NCI-H187 treated with DMSO at 0.1 percent for 48 hours (cell line): ENCODE measurements at places on chromosomes 3 and 15.

GRCh38 chr3:29906906-29907305, 626.0 kb downstream of the RBMS3 start:
- no peak for DNase-seq

DNA sequence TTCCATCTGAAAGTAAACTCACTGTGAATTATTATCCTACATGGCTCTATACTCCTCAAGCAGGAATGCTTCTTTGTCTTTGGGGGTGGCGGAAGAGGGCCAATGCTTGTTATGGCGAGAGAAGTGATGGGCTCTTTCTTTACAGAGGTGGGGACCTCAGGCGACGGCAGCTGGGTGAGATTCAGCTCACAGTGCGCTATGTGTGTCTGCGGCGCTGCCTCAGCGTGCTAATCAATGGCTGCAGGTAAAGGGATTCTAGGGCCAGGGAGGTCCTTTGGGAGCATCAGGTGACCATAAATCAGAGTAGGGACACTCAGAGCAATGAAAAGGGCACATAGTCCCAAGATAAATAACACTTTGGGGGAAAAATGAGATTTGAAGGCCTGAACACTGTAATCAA, 39.0 kb downstream of the ESYT3 start:
- DNase-seq: no peak

GRCh38 chr3:134136604-134137003, 106.9 kb upstream of the SLCO2A1 start:
- no peak for DNase-seq

GRCh38 chr3:197595470-197596185, 39.9 kb upstream of the BDH1 start:
- DNase-seq: no peak

DNA sequence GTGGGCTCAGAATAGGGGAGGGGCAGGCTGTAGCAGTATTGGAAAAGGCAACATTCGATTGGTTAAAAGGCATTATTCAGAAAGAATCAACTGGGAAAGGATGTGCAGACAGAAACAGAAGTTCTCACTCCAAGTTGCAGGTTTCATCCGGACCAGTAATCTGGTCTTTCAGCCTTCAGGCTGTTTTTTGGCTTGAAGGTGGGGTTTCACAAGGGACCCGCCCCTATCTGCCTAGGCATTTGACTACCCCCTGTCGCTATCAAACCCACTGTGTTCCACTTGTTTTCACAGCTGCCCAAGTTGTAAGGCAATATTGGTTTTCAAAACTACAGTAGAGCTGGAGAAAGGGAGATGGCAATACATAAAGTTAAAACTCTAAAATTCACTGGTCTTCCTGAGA, 96.9 kb downstream of the VPS8 start:
- no peak for DNase-seq

GRCh38 chr3:149702691-149703441, 45.0 kb upstream of the WWTR1 start:
- no peak for DNase-seq

GRCh38 chr3:23720885-23721284, 84.9 kb upstream of the UBE2E1 start:
- DNase-seq: no peak

- DNase-seq: no peak
Observed at GRCh38 chr3:129121016-129121791, 400 bp downstream of the RAB43 start.

DNA sequence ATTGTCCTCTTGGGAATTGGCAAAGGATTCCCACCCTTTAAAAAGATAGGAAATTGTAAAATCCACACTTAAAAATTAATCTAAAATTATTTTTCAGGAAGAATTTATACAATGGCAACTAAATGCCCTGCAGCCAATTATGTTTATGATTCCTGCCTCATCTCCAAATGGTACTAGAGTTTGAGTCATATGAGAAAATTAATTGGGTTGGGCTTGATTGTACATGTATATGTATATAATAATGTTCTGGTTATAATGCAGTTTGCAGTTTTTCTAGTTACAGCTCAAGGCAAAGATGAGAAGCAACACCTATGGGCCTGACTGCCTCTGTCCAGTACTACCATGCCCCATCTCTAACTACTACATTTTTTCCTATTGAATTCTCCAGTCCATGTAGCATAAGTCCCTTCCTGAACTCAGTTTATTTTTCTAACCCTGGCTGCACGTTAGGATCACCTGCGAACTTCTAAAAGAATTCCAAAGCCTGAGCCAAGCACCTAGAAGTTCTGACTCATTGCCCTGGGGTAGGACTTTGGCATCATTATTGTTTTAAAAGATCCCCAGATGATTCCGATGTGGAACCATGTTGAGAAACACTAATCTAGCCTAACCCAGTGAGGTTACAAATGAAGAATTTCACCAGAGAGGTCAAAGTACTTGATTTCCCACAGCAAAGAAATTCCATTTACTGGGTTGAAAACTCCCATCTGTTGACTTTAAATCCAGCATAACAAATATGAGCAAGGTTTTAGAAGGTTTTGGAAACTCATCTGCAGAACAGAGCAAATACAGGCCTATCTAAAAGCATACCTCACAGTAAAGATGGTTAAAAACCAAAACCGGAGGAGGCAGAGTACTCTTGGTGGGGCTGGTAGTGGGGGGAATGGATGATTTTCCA, 19.4 kb downstream of the TGFBR2 start:
- DNase-seq: no peak

GRCh38 chr3:157300094-157300493, 136.6 kb upstream of the PTX3 start:
- no peak for DNase-seq

DNA sequence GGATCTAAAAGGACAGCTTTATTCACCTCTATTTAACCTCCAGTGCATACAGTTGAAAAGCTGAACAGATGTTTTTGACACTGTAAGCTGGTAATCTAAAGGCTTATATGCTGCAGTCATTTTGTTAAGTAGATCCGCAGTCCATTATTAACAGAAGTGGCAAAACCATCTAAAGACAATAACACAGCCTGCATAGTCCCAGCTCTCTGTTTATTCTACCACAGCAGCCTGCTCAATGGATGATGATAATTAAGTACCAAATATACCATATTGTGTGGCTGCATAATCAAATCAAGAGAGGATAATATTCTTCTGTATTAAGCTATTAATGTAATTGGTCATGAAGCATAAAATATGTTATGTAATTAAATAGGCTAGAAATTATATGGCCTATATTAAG, 207.1 kb downstream of the MEIS2 start:
- no peak for DNase-seq

- no peak for DNase-seq
Observed at GRCh38 chr3:134004841-134005240, 24.9 kb downstream of the SLCO2A1 start.

DNA sequence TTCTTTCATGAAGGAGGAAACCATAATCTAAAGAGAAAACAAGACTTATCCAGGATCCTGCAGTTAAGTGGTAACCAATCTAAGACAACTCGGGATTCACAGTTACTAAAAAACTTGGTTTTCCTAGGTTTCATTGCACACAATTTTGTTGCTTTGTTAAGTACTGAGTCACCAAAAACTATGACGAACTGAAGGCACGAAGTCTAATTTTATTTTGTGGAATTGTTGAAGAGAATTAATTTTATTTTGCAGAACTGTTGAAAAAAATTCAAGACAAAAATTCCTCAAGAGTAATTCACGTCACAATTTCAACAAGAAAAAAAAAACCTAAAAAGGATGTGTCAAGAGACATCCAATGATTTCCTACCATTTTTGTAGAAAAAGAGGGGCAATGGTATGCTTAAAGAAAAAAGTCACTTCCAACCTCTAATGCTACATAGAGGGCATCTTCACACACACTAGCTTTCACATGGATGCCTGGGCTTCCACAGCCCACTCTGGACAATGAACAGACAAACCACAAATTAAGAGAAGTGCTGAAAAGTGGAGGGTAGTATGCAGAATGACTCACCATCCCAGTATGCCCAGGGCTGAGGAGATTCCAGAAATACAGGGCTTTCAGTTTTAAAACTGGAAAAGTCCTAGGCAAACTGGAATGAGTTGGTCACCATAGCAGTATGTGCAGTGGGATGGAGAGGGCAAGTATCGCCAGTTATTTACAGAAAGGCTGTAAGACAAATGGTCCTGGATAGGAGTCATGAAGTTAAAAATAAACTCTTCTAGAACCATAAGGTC, 29.2 kb downstream of the PLOD2 start:
- no peak for DNase-seq

- DNase-seq: no peak
Observed at GRCh38 chr3:45026957-45027356, 854 bp downstream of the CLEC3B start.

DNA sequence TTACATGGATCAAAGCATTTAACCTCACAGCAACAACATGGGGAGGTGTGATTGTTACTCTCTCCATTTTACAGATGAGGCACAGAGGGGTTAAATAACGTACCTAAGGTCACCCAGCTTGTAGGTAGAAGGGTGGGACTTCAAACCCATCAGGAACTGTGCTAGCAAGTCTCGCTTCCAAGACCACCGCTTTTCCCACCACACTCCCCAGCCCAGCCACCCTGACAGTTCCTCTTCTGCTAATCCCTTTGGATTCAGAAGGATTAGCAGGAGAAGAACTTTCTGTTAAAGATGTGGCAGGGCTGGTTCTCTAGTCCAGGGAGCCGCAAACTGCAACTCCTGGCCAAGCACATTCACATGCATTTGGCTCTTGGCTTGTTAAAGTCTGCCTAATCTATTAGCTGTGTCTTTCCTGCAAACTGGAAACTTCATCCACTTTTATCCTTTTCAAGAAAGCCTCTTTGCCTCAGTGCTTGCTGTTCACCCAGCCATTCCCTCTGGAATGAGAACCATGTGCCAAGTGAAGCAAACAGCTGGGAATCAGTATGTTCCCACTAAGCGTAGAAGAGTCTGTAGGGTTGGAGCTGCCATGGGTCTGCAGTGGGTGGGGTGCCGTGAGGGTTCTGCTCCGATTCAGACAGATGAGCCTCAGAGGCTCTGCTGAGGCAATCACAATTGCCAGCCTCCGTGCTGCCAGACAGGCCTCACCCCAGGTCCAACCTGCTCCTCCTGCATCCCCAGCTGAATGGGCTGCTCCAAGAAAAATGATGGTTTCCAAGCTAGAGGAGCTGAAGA, 44.6 kb downstream of the POMGNT2 start:
- no peak for DNase-seq

- DNase-seq: no peak
Observed at GRCh38 chr3:189551007-189551406, 80.2 kb upstream of the TP63 start.

DNA sequence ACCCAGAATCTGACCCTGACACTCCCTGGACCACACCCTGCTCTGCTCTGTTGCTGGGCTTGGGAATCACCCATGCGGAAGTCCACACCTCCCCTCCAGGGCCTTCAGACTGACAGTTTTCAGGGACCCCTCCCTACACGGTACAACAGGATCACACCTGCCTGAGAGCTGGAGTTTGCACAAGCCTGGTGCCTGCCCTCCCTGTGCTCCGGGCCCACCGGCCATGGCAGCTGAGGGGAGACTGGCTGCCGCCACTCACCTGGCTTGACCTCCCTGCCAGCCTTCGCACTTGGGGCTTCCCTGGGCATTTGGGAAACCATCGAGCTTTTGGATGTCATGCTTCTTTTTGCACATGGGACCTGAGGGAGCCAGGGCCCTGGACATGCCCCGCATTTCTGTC, 95.9 kb upstream of the ANKRD34C start:
- DNase-seq: no peak

DNA sequence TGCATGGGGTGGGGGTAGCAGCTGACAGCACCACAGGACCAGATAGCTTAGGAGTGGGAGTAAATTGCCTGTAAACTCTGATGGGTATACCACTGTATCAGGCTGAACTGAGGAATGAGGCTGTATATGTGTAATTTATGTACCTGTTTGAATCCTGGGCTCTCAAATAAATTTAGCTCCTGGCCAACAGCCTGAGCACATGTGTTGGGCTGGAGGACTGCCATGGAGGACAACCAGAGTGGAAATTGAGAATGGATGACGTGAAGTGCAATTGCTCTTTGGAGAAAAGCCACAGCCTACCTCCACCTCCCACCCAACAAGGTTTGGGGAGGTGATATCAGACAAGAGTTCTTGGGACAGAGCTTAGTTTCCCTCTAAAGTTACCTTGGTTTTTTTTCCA, 328.6 kb upstream of the PROK2 start:
- no peak for DNase-seq

- DNase-seq: no peak
Observed at GRCh38 chr3:100455841-100456550, 36.4 kb upstream of the TMEM45A start.

GRCh38 chr3:130044370-130044769, 37.3 kb upstream of the ALG1L2 start:
- no peak for DNase-seq

- no peak for DNase-seq
Observed at GRCh38 chr15:84798436-84798946, 18.7 kb upstream of the ALPK3 start.

- DNase-seq: no peak
Observed at GRCh38 chr3:129974833-129975704, 549 bp downstream of the TRH start.

DNA sequence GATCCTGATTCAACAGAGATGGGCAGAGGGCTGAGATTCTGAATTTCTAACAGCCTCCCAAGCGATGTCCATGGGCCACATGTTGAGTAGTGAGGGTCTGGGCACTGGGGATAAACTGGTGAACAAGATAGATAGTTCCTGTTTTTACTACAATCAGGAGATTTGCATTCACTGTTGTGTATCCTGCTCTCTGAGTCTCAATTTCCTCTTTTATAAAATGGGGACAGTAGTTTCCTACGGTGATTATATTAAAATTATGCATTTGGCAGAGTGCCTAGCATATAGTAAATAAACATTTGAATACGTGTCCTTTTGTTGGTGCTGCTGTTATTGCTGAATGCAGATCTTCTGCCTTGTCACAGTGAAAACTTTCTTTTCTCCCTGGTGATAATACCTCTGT, 102.5 kb downstream of the MYH15 start:
- no peak for DNase-seq

- DNase-seq: no peak
Observed at GRCh38 chr15:62857411-62857853, 185.1 kb upstream of the TPM1 start.

DNA sequence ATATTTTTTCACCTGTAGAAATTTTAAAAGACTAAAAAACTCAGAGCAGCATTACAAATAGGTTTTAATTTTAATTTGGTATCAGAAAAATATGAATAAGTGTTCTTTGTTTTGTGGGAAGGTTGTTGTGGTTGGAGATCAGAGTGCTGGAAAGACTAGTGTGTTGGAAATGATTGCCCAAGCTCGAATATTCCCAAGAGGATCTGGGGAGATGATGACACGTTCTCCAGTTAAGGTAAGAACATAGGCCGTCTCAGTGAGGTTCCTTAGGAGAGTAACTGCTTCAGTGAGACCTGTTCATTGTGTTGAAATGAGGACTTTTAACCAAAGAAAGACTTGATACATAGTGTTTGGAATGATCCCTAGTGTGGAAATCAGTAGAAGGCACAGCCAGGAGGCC, 44.8 kb downstream of the OPA1 start:
- no peak for DNase-seq

GRCh38 chr15:89756897-89757296, 5.8 kb upstream of the MESP1 start:
- no peak for DNase-seq

DNA sequence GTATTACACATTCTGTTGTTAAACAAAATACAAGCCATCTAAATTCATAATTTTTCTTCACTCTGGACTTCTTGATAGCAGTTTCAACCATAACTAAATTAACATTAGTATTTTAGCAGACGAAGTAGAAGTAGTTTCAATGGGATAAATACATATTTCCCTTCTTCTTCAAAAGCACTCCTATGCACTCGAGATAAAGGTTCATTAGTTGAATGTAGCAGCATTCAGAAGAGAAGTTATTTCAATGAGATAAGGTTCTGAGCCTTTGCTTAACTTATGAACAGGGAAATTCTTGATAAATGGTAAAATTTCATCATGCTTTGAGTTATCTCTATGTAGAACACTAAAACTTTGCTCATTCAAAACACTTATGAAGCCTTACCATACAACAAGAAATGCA, 11.8 kb downstream of the TM4SF18 start:
- no peak for DNase-seq
